ENCODE measurements at places on chromosomes 3 and 15.

DNA sequence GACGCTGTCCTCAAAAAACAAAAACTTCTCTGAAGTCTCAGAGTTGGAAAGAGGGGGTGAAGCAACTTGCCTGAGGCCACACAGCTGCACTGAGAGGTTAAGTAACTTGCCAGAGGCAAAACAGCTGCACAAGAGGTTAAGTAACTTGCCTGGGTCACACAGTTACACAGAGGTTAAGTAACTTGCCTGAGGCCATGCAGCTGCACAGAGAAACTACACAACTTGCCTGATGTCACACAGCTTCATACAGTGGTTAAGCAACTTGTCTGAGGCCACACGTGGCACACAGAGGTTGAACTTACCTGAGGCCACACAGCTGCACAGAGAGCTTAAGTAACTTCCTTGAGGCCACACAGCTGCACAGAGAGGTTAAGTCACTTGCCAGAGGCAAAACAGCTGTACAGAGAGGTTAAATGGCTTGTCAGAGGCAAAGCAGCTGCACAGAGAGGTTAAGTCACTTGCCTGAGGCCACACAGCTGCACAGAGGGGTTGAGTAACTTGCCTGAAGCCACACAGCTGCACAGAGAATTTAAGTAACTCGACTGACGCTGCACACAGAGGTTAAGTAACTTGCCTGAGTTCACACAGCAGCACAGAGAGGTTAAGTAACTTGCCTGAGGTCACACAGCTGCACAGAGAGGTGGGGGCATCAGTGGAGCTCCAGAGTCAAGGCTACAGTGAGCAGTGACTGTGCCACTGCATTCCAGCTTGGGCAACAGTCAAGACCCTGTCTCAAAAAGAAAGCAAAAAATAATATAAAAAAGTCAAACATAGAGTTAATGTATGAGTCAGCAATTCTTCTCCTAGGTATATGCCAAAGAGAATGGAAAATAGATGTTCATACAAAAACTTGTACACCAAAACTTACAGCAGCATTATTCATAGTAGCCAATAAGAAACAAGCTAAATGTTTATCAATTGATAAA is 12.0 kb upstream of the ACAD9 start:
- DNase-seq, result no peak

DNA sequence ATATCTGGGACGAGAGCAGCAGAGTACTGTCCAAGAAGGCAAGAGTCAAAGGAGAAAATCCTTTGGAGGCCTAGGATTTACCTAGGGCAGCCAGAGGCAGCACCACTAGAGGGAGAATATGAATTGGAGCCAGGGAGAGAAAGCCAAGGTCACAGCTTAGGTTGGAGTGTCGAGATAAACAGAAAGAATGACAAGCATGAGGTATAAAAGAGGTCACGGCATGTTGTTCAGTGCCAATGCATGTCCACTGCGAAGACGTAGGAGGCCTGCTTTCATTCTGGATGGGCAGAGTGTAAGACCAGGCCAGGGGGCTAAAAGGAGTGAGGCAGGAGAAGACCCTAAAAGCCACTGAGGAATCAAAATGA is 47.2 kb downstream of the THBS1 start:
- DNase-seq, result no peak

- no peak for DNase-seq
Observed at GRCh38 chr15:68584756-68585573, 6.2 kb downstream of the CORO2B start.

- DNase-seq, result no peak
Observed at GRCh38 chr3:20057612-20058180, 17.4 kb downstream of the KAT2B start.

DNA sequence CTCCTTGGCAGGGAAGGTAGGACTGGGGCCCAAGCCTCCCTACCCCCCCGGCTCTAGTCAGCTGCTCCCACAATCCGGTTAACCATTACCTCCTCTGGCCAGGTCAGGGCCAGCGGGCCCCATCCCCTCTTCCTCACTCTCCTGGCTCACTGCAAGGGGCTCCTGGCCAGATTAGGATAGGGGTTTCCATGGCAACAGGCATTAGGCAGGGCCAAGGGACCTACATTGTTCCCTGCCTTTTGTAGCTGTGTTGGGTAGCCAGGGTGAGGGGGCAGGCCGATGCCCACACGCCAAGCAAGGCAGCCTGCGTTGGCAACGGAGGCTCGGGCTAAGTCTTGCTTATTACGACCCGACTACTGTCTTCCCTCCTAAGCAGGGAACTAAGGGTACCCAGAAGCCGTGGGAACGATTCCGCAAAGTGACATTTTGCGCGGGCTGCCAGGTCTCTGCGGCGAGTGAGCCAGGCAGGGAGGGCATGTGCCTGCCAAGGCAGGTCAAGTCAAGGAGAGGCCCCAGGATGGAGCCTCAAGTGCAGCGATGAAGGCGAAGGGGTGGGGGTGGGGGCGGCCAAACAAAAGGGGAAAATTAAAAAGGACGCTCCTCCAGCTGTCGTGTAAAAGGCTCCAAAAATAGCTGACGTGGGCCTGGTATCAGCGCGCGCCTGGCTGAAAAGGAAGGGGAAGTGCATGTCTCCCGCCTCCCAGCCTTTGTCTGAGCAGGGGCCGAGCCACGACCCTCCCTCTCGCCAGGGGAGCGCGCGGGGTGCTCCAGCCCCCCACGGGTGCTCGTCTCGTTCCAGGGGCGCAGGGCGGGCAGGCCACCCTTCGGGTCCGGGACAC is 919 bp downstream of the IDH2 start:
- peak; percentile 27 for DNase-seq

- no peak for DNase-seq
Observed at GRCh38 chr3:66215106-66215505, 5.7 kb upstream of the SLC25A26 start.

DNA sequence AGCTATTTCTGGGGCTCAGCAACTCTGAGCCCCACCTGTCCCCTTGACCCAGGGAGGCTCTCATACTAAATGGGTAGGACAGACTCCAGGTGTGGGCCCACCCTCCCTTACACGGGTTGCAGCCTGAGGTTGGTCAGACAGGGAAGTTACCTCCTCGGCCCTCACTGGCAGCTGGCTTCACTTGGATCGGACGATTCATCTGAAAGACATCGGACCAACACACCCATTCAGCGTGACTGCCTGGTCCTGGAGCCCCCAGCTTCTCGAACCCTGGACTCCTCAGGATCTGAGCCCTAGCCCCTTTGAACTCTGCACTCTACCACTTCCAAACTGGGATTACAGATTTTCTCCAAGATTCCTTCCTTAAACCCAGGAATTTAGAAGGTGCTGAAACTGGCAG is 15.4 kb downstream of the CELF6 start:
- DNase-seq, result no peak

GRCh38 chr3:130772129-130772528 is 25.5 kb upstream of the PIK3R4 start:
- no peak for DNase-seq

DNA sequence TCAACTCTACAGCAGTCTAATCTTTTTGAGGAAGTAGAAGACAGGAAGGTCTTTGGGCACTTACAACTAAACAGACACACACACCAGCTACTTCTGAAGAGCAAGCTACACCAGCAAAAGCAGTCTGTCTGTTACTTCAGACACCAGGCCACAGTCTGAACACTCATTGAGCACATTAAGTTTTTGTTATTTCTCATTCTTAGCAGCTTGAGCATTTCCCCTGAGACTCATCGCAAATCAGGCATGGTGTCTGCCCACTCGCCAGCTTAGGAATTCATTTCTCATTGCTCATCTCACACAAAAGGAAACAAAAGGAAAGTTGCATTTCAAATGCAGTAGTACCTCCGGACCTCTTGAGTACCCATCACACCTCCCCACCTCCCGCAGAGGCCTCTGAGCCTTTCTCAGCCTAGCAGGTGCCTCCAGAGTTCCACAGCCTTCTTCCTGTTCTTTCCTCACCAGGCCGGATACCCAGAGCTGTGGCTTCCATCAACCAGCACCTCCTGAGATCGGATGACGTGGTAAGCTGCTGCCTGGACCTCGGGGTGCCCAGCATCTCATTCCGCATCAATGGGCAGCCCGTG is 302.0 kb downstream of the RYR3 start:
- no peak for DNase-seq

DNA sequence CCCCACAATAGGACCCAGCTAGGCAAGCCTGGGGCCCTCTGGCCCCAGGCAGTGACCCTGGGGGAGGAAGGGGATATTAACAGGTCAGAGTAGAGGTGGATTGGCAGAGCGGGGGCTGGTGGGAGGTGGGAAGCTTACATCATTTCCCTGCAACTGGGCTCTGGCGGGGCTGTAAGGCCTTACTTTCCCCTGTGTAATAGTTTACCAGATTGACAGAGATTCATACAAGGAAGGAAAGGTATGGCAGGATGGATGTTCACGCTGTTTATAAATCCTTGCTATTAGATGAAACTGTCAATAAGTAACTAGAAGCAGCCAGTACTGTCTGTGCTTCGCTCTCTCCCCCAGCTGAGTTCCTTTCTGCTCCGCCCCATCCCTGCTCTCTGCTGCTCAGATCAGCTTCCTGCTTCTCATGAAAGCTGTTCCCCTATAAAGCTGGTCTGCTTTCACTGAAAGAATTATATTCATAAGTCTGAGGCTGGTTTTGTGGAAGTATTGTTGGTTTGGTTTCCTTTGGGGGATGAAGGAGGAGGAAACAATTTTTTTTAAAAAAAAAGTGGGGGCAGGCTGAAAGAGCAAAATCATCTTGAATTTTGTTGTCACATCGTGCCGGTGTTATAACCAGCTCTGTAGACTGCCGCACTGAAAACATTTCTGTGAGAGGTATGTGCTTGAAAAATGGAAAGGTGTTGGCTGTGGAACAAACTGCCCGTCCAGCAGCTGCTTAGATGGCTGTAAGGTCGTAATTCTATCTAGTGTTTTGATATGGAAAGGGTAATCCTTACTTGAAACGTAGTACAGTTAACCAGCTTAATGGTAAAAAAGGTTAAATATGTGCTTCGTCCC is 76.4 kb downstream of the BBX start:
- DNase-seq, result peak; percentile 52

DNA sequence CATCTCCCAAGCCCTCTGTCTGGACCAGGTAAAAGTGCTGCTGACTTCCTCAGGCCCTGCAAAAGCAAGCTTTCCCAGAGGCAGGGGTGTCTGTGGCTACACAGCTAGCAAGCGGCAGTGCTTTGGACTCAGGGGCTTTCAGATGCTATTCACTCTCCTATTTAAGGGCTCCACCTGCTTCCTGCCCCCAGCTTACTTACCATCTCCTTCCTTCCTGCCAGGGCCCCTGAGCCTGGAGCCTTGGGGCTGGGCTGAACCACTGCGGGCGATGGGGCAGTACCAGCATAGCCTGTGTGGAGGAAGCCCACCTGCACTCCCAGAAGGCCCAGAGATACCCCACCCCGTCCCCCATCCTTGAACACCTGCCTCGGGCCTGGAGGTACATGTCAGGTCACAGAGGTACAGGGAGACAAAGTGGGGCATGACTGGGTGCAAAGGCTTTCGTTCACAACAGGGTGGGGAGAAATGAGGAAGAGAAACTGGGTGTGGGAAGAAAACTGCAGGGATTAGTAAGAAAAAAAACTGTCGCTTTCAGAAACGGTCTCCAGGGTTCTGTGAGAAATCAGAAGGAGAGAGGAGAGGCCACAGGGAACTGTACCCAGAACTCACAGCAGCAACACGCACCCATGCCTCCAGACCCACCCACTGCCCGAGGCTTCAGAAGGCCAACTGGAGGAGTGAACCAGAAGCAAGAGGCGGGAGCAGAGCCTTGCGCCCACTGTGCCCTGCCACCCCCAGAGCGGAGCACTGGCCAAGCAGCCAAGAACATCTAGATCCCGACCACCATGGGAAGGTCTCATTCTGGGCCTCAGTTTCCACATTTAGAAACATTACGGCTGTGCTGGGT is 49.5 kb downstream of the CCDC12 start:
- no peak for DNase-seq

DNA sequence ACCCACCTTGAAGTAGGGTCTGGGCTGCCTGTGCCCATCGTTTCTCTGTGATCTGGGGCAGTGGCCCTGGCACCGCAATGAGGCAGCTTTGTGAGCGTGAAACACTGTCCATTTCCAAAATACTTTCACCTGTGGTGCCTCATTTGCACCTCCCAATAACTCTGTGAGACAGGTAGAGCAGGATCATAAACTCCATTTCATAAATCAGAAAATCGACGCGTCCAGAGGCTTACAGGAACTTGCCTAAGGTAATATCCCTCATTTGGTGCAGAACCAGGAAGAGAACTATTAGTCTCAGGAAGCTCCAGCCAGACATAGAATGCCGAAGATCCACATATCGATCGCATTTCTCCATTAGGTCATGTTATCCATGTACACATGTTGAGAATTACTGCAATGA is 38.2 kb upstream of the SEMA4B start:
- no peak for DNase-seq

DNA sequence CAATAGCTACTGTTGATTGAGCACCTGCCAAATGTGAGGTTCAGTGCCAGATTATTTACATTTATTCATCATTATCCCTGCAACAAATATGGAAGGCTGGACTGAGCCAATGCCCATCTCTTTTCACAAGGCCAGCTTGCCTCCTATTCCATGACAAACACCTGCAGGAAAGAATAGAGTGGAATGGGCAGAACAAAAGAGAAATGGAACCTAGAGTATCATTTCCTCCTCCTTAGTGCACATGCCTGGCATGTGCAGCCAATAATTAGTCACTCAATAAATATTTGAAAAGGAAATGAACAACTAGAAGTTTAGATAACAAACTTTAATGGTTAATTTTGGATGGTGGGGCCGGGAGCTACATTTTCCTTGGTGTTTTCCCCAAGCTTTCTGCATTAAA is 61.4 kb upstream of the MYRIP start:
- no peak for DNase-seq
